Foreskin melanocyte (primary cell): ENCODE measurements at places on chromosomes 4 and X.

DNA sequence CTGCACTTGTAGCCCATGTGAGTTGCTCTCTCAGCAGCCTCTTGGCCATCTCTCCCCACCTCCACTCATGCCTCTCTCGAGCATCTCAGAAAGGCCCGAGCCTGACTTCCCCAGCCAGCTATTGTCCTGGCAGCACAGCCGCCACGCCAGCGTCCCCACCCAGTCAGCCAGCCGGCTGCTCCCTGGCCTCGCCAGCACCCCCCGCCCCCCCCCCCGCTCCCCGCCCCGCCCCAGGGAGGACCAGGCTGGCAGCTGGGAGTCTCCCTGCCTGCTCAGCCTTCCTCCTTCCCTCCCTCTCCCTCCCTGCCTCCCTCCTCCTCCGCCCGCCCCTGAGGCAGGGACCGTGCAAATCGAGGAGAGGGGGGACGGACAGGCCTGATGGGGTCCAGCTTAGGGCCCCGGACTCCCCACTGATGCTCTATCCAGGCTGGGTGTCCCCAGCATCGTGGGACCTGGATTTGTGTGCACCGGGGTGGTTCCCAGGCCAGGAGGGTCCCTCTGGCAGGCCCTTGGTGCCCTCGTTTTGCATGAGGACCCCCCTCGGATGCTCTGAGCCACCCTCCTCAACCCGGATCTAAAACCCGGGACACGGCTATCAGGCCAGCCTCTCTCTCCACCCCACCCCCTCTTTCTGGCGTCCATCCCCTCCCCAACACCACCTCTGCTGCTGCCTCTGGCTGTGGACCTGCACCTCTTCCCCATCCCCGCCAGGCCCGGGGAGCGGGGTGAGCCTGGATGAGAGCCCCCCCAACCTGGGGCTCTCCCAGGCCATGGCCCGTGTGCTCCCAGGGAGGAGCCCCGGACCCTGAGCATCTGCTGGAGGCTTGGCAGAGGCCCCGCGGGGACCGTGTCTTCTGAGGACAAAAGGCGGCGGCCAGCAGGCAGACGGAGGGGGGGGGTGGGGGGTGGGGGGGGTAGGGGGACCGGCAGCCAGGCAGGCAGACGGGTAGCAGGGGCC, at the start of gene GPR173:
GPR173 (plus strand) TSS at position 621 of the 958 bp plus-strand sequence. CDS start 27,833 bp downstream, outside the sequence.
- DNase-seq = peak; percentile 49

GRCh38 chrX:31845003-31845402, 773.2 kb upstream of the FTHL17 start:
- DNase-seq = no peak

DNA sequence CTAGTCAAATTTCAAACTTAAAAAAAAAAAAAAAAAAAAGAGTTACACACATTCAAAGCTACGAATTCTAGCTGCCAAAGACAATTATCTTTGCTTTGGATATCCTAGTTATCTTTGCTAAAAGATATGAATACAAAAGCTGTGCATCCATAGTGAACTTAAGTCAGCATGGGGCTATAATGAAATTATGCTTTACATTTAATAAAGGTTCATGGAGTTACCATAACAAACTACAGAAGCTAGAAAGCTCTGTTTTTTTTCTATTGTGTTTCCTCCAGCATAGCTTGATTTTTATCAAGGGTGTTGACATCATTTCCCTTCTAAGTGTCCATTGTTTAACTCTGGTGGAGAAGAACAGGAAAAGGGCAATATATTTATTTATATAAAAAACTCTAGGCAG, 234.1 kb downstream of the ANKRD50 start:
- DNase-seq = no peak

- DNase-seq = no peak
Measured at GRCh38 chr4:57103051-57103450, 7.1 kb downstream of the IGFBP7 start.

DNA sequence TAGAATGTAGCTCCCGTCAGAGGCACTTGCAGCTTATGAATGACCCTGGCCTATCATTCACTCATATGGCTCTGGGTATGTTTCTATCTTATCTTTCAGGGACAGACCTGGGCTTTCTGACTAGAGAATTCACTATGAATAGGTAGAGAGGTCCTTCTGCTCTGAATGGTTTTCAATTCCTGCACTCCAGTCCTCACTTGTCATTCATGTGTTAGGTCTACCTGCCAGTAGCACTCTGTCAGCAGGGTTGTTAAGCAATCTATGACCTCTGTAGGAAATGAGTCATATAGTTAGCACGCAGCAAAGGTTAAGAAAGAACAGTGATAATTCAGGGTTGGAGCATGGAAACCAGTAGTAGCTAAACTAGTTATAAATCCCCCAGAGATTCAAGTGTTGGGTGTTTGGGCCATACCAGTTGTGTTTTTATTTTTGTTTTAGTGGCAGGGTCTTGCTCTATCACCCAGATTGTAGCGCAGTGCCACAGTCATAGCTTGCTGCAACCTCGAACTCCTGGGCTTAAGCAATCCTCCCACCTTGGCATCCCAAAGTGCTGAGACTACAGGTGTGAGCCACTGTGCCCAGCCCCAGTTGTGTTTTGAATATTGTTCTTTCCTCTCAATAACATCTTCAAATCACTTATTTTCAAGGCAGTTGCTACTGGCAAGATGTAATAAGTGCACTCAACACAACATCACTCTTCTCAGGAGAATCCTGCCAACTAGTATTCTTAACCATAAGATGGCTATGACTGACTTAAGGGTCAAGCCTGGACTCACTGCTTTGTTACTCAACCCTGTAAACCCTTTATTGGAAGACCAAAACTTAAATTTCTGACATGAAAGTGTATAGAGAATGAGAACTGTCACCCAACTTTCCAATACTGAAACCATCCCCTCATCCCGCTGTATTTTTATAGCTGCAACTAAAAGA, 25.1 kb downstream of the ARL13A start:
- no peak for DNase-seq

GRCh38 chrX:24575496-24575895, 71.7 kb downstream of the PCYT1B start:
- peak; percentile 53 for DNase-seq
